ENCODE measurements at places on chromosomes 2 and 18.

DNA sequence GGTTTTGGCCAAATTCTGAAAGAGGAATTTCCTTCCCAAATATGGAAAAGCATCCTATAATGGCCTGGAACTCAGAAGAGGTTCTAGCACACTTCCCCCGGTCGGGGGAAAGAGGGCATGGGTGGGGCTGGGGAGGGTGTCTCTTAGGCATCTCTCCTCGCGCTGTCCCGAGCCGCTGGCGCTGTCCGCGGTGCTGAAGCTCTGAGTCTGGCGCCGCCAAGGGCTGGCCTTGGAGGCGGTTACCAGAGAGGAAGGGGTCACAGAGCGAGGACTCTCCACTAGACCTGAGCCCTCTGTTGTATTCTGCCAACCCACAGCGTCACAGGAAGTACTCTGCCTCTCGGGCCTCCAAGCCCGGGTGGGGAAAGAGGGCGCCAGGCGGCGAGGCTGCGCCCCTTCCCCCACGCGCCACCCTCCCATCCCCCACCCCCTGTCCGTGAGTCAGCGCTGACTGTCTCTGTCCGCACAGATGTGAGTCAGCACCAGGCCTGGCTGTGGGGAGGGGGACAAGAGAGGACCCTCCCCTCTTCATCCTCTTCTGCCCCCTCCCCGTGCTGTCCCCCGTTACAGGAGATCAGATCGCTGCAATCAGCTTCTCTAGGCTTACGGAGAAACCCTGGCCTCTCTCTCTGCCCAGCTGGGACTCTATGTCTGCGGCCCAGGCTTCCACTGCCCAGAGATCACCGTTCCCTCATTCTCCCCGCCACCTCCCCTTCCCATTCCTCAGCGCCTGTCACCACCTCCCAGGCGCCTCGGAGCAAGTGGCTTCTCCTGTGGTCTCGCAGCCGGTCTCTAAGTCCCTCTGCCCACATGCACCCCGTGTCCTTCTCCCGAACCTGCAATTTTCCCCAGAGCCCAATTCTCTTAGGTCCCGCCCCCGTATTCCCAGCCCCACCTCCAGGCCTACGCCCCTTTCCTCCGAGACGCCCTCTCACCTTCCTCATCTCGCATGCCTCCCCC, 779 bp downstream of the PTPRN start:
- no peak for DNase-seq

GRCh38 chr2:124911560-124911959, 886.5 kb downstream of the CNTNAP5 start:
- peak; percentile 4 for DNase-seq

- DNase-seq, result no peak
Observed at GRCh38 chr2:132538331-132538855, 121.8 kb downstream of the GPR39 start.

GRCh38 chr2:240387669-240388358, 47.6 kb upstream of the GPC1 start:
- DNase-seq, result peak; percentile 12

GRCh38 chr2:226497146-226497909, 302.3 kb downstream of the IRS1 start:
- no peak for DNase-seq

DNA sequence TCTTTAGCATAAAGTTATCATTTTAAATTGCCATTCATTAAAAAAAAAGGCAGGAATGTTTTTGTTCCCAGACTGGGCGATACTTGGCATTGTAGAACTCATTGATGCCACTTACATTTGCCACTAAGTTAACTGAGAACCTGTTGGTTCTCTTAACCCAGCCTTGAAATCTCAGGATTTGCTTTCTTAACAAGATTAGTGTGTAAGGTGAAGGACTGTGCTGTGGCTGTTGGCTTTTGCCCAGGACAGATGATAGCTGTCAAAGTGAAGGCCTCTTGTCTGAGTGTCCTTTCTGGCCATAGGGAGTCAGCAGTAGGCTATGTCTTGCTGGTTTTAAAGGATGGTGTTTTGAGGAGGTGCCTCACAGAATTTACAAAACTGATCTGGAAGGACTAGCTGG, 2.6 kb downstream of the DPYSL5 start:
- DNase-seq, result no peak

DNA sequence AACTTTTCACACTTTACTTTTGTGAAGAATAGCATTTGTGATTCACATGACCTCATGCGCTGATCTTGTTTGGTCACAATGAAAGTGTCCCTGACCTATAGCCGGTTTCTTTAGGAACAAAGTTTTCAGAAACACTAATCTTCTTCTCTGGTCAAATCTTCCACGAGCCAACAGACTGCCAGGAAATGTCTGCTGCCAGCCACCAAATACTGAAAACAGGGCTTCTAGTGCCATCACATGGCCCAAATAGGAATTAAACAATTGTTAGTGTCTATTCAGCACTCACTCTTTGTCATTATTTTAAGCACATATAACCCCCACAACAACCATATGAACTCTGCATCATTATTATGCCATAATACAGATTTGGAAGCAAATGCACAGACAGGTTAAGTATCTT, 286.5 kb upstream of the SYT4 start:
- no peak for DNase-seq

DNA sequence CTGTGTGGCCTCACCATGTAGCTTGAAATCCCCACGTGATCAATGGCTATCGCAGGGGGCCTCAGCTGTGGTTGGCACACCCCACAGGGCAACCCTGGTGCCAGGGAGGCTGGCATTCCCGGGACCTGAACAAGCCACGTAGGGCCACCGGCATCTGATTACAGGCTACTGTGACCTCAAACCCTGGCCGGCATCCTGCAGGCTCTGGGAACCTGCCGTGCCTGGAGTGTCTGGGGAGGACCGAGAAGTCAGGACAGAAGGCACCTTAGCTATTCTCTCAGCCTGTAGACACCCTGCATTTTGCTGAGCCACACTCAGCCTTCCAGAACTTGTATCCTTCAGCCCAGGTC, 213.0 kb downstream of the GLI2 start:
- DNase-seq, result no peak

DNA sequence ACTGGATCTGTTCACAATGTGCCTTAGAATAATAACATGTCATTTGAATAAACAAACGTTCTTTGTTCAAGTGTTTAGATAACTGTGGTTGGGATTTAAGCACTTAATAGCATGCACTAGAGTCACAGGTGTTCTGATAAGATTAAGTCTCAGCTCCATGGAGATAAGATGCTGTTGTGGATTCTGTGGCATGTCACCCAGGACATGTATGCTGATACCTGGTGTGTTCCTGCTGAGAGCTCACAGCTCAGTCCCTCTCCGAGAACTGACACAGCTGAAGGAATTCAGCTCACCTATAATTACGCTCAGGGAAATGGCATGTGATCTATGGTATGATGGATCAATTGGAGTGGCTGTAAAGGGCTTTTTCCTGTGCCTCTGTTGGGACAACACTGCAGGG, 75.4 kb upstream of the ST6GAL2 start:
- DNase-seq, result no peak

DNA sequence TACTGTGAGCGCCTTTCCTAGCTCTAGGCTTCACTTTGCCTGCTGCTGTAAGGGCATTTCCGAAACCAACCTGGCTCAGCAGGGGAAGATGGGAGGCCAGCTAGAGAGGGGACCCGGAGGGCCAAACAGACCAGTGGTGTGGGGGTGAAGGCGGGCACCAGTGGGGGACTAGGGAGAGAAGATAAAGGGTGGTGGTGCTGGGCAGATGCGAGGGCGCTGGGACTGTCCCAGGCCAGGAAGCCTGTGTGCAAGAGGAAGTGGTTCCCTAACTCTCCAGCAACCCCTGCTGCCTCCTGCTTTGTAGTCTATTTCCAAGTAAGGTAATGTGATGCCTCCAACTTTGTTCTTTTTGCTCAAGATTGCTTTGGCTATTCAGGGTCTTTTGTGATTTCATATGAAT, 73.1 kb downstream of the DNAH7 start:
- DNase-seq, result no peak

DNA sequence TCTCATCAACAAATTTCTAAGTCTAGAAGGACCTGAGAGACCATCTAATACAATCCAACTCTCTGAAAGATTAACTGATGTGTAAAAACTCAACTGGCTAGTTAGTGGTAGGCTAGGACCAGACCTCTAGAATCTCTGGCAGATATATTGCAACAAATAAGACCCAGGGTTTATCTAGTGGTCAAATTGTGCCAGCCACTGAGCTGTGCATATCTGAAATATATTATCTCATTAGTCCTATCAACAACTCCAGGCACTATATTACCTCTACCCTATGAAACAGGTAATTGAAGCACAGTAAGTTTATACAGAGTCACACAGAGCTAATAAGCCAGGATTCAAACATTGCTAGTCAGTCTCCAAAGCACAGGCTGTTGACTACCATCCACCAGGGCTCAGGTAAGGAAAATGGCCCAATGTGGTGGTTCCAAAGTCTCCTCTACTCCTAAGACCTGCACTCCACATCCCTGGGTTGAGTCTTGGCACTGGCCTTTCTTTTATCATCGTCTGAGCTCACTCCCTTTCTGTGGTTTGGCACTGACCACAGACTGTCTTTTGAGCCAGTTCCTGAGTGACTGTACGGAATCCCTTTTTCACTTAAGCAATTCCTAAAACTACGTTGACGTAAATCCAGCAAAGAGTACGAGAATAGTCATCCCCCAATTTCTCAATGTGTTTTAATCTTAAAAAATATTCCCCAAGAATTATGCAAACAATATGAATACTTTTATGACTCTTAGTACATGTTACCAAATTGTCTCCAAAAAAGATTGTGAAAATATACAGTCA, 11.9 kb upstream of the PID1 start:
- DNase-seq, result no peak

GRCh38 chr2:96105994-96106715, 10.2 kb downstream of the ADRA2B start:
- DNase-seq, result no peak

All from hippocampal formation (tissue), 2 donors.